Mesothelial cell of epicardium (in vitro differentiated cells): ENCODE measurements at places on chromosomes 7 and 10.

DNA sequence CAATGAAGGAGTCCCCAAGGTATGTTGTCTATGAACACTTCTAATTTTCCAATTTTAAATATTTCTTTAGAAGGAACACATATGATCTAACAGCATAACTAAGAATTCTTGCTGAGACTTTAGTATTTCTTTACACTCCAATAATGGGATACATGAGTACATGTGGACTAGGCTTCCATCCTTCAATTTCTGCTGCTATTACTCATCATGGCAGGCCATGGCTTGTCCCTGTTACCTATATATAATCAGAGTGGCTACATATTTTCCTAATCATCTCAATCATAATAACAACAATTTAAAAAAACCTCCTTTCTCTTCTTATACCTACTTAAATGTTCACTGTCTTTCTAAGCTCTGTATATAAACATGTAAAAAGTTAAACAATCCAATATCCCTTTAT lies 60.3 kb upstream of the TAC1 start:
- DNase-seq: no peak

DNA sequence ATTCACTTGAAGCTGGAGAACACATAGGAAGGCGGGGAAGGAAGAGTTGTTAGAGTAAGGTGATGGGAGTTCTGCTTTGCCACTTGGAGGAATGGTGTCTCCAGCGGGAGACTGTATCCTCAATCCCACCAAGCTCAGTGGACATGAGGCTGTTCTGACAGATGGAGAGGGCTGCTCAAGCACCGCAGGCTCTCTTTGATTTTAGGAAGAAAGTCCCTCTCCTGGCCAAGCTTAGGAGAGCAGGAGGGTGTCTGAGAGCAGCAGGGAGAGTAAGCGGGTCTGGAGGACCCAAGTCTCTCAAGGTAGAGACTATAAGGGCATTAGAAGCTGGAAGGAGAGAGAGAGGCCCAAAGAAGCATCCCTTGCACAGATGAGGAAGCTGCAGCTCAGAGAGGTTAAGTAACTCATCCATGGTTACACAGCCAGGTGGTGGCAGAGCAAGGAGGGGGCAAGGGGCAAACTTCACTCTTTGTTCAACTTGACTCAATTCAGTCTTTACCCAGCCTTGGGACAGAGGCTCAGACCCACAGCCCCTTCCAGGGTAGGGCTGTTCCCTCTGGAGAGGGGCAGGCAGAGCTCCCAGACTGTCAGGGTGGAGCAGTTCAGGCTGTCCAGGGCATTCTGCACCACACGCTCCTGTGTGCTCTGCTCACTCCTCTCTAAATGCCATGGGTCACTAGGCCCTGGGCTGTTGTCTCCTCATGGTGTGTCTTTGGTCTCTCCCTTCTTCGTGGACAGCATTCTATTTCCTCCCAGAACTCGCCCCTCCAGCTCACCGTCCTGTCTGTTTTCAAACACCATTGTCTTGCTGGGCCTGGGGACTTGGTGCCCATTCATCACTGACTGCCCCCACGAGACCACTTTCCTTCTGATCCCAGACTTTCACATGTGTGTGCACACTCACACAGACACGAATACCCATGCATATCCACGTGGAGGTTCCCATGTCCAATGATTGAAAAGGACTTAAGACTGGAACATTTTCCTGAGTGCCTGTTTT lies 8.9 kb downstream of the CHAT start:
- no peak for DNase-seq

GRCh38 chr7:2732388-2732787 lies 44.4 kb downstream of the AMZ1 start:
- no peak for DNase-seq

DNA sequence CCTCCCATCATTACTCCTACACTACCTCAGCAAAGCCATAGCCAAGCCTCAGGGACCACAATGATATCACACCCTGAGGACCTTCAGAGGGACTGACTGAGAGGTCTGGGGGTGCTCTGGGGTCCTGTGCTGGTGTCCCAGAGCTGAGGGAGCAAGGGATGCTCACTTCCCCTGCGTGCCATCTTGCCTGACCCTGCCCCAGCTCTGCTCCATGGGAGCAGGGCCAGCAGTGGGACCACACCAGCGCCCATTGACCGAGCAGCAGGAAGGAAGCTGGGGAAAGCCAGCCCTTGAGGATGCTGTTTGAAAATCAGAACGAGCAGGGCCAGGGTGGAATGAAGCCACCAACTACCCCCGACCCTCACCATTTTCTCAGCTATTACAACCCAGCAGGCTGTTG lies 103.0 kb downstream of the PARP12 start:
- DNase-seq: no peak

GRCh38 chr10:63630931-63631680 lies 109.9 kb downstream of the REEP3 start:
- DNase-seq: no peak

DNA sequence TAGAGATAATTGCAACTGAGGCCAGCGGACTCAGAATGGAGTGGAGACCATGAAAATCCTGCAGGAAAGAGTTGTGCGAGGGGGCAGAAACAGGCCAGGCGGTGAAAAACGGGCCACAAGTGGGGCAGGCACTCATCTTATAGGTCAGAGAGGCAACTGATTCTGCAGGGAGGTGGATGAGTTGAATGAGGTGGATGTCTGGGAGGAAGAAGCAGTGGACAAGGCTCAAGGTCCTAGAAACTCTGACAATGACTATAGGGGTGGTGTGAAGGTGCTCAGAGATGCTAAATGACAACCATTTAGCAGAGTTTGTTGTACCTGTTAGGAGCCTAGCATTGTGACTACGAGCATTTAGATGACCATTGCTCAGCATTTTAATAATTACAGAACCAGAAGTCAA lies 33.6 kb downstream of the MBL2 start:
- DNase-seq: no peak

DNA sequence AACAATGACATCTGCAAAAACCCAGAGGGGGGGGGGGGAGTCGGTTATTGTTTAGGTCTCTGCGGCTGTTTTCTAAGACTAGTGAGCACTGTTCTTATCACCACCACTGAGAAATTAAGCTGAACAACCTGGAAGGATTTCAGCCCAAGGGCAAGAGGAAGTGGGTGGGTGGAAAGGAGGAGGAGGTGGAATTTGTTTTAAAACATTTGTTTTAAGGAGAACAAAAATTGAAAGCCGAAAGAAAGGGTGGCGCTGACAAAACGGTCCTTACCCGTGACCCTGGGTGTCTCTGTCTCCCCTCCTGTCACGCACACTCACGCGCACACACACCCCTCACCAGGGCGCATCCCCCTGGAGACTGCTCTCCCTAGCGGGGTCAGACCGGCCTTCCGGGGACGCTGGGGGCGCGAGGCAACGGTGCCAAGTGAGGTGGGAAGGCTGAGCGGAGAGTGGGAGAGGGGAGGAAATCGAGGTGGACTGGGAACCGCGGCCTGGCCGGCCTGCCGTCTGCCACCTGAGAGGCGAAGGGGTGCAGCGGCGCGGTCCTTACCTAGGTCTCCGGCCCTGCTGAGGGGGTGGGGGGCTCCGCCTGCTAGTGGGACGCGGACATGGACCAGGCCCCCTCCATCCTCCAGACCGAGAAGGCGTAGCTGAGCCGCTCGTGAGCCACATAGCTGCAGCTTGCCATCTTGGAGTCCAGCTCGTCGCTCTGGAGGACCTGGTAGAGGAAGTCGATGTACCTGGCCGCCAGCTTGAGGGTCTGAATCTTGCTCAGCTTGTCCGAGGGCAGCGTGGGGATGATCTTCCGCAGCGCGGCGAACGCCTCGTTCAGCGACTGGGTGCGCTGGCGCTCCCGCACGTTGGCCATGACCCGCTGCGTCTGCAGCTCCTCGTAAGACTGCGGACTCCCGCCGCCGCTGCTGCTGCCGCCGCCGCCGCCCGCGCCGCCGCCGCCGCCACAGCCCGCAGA lies 1.0 kb downstream of the TWIST1 start:
- DNase-seq: no peak

- no peak for DNase-seq
Observed at GRCh38 chr7:16650266-16650665, 4.3 kb downstream of the BZW2 start.

DNA sequence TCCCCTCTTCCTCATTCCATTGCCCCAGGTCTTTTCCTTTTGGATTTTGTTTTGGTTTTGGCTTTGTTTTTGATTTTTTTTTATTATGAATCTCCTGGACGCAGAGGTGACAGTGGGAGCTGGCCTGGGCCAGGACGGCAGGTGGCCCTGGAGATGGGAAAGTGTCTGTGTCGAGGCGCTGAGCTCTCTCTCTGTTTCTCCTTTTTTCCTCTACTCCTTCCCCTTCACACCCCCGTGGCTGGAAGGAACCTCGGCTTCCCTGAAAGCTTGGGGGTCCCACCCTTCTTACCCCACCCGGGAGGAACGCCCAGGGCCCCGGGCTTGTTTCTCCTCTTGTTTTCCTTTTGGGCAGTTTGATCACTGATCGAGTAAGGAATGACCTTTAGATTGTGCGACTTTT lies 13.2 kb downstream of the TRIM8 start:
- no peak for DNase-seq

GRCh38 chr7:85454904-85455303 lies 268.0 kb upstream of the SEMA3D start:
- no peak for DNase-seq

DNA sequence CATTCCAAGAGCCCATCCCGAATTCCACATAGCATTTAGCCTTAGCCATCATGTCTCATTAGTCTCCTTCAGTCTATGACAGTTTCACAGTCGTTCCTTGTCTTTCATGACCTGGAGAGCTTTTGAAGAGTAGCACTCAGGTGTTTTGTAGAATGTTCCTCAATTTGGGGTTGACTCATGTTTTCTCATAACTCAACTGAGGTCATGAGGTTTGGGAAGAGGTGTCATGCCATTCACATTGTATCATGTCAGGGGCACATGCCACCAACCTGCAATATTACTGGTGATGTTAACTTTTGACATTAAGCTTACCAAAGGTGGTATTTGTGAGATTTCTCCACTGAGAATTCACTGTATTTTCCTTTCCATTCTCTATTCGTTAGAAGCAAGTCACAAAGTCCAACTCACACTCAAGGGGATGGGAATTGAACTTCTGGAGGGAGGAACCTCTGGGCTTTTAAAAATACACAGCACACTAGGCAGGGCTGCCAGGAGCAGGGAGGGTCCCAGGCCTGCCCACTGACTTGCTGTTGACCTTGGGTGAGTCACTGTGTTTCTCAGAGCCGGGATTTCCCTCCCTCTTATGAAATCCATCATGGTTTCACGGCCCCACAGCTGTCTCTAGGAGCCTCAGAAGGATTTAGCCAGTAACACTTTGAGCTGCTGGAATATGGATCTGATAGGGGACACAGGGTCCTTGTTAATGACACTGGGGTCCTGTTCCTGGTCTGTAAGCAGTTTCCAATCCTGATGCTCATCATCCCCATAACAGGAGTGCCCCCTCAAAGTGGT lies 74.4 kb upstream of the TCF7L2 start:
- DNase-seq: no peak

DNA sequence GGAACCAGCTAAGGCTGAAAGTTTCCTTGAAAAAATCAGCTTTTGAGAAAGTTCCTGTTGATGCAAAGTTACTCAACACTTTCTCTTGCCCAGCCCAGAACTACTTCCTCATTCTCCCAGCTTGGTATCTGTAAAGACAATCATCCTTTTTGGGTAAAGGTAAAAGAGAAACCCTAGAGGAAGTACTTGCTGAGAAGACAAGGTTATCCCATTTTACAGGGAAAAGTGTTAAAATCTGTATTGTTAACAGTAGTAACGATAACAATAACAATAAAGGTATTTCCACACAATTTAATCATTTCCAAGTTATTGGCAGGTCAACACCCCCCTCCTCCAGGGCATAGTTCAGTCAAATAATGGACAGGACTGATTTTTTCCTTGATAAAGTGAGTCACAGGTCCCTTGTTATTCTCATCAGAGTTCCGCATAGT lies 2.4 kb downstream of the ALOX5 start:
- DNase-seq: no peak

DNA sequence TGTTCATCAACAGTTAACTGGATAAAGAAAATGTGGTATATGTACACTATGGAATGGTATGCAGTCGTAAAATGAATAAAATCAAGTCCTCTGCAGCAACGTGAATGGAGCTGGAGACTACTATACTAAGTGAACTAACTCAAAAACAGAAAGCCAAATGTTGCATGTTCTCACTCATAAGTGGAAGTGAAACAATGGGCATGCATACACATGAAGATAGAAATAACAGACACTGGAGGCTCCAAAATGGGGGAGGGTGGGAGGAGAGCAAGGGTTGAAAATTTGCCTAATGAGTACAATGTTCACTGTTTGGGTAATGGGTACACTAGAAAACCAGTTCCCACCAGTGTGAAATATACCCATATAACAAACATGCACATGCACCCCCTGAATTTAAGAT lies 179.5 kb downstream of the ZWINT start:
- DNase-seq: no peak

DNA sequence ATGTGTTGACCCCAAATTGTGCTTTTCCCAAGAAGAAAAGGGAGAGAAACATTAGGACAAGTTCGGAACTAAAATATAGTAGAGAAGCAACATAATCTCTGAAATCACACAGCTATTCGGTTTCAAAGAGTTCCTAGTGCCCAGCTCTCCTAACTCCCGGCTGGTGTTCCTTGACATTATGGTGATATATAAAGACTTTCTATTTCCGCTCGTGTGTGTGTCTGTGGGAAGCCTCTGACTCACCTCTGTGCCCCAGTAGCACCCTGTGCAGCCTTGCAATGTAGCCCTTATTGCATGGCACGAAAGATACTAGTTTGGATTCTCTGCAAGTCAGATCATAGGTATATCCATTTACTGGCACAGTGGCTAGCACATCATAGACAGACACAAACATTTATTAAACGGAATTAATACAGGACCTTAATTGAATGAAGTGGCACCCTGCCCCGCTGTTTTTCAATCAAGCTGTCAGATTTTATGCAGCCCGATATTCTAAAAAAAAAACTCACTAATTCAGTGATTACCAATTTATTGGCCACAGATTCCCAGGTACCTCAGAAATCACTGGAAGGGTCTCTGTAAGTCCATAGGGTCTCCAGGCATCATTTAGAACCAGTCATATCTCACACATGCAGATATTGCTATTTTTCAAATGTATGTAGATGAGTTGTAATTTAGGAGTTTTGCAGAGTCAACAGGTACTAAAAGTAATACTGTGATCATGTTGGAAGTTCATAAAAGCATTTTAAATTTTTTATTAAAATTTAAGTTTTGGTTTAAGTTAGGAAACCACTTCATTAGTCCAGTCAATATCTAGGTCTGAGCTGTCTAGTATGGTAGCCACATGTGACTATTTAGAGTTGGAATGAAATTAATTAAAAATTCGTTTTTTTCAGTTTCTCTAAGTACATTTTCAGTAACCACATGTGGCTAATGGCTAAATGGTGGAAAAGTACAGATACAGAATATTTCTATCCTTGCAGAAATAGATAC lies 43.3 kb downstream of the SFTPD start:
- no peak for DNase-seq

- no peak for DNase-seq
Observed at GRCh38 chr7:84908196-84908793, 278.6 kb downstream of the SEMA3D start.
